ENCODE measurements at places on chromosomes 11 and 22.

- DNase-seq = no peak
Observed at GRCh38 chr11:60310407-60310998, 16.6 kb upstream of the MS4A6E start.

- DNase-seq = no peak
Observed at GRCh38 chr22:20180640-20181039, 29.8 kb upstream of the CCDC188 start.

- DNase-seq = no peak
Observed at GRCh38 chr11:33590441-33590840, 110.2 kb downstream of the C11orf91 start.

DNA sequence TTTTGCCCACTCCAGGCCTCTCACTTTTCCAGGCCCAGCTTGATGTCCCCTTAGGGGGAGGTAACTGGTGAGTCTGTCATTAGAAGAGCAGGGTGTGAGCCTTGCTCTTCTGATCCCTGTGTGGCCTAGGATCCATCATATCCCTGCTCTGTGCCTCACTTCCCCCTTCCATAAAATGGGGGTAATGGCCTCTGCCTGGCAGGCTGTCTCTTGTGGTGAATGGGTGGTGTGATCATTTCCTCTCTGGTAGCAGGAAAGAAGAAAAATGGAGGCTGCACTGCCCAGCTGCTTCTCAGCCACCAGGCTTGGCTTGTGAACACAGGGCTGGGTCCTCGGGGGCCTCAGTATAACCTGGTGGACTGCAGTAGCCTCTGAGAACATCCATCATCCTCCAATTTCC, 5.6 kb downstream of the ARHGEF17 start:
- no peak for DNase-seq

DNA sequence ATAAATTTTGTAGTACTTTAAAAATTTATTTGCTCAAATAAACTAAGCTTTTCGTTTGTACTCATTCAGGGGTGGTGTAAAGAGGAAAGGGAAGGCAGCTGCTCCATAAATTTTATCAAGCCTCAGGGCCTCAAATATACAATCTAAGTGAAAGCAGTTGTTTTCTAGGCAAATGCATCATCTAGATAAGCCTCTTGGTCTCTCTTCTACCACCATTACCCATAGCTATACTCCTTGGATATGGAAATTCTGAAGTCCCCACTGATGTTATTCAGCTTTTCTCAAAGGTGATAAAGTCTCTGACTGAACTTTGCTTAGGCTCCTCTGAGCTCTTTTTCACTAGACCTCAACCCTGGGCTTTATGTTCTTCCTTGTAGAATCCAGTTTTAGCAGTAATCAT, 1313.1 kb downstream of the JRKL start:
- no peak for DNase-seq
